Stimulated activated naive CD8-positive, alpha-beta T cell treated with anti-CD3 and anti-CD28 coated beads, Interleukin-15, amount 100 ng/mL, for 72 hours (primary cell): ENCODE measurements at places on chromosomes 2 and 18.

GRCh38 chr2:128547667-128548066 lies 229.0 kb upstream of the HS6ST1 start:
- no peak for DNase-seq

GRCh38 chr2:173750353-173750801 lies 214.8 kb downstream of the SP3 start:
- DNase-seq = no peak

DNA sequence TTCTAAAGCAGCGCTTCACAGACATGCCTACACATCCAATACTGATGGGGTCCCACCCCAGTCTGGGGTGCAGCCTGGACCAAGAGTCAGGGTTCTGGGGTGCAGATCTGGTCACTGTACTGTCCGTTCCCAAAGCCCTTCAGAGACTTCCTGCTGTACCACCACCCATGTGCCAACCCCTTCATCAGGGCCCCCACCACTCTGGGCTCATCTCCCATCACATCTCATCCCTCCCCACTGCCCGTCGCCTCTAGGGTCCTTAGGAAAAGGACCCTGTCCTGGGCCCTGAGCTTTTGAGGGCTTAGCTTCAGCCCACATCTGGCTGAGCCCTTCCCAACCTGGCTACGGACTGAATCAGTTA lies 37.9 kb upstream of the ID2 start:
- DNase-seq = no peak

DNA sequence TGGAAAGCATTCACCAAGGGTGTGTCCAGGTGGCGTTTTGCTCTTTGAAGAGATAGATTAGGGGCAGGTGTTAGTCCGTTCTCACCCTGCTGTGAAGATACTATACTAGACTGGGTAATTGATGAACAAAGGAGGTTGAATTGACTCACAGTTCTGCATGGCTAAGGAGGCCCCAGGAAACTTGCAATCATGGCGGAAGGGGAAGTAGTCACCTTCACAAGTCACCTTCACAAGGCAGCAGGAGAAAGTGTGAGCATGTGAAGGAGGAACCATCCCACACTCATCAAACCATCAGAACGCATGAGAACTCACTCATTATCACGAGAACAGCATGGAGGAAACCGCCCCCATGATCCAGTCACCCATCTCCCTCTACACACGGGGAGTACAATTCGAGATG lies 135.7 kb upstream of the NFATC1 start:
- no peak for DNase-seq

DNA sequence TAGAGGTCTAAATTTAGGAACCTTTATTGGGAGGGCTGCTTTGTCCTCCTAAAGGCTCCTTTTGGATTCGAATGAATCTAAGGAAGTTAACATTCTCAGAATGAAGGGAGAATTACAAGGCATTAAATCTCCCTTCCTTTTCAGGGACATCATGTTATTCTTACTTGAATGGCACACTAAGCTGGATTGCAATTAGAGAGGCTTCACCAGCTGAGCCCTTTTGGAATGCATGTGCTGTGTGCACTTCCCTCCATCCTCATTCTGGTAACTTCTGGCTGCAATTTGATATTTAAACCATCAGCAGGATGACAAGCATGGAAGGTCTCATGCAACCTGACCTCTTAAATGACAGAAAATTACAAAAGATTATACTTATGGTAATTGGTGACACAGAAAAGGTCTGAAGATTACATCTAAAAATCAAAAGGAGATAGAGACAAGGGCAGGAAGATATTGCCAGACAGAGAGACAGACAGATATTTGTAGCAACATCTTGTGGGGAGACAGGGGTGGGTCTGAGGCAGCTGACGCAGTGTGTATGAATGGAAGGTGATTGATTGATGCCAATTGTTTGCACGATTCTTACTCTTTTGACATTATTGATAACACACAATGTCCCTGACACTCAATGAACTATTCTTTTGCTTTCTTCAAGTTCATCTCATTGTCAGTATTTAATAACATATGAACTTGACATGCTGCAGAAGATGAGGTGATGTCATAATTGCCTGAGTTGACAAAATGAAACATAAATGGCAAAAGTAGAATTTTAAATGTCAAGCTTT lies 570.8 kb upstream of the GYPC start:
- no peak for DNase-seq

- DNase-seq = peak; percentile 36
Measured at GRCh38 chr2:241110607-241111439, 8.7 kb upstream of the MTERF4 start.

- no peak for DNase-seq
Measured at GRCh38 chr2:132703396-132703795, 33.4 kb upstream of the LYPD1 start.

- DNase-seq = no peak
Measured at GRCh38 chr2:200750323-200750910, 61.3 kb upstream of the BZW1 start.

DNA sequence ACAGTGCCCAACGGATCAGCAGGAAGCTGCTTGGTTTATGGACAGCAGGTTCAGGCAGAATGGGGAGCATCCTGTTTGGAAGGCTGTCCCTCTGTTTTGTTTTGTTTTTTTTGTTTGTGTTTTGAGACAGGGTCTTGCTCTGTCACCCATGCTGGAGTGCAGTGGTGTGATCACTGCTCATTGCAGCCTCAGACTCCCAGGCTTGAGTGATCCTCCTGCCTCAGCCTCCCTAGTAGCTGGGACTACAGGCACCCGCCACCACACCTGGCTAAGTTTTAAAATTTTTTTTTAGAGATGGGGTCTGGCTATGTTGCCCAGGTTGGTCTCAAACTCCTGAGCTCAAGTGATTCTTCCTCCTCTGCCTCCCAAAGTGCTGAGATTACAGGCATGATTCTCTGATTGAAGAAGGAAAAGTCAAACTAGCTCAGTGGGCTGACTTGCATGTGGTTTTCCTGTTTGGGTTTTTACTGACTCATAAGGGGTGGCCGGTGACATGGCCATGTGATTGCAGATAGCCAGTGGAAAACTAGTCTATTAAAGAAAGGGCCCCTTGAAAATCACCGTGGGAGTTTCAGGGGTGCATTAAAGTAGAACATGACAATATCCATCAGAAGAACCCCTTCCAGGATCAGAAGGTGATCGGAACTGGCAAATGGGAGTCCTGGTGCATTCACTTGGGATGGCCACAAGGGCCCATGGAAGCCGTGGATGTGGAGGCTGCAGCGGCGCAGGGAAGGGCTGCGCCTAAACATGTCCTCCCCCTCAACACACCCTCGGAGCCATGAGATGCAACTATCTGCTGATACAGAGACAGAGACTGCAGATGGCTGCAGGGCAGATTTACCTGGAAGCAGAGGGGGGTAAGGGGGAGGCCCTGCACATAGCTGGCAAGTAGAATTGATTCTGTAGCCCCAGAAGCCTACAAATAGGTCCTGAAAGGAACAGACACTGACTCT lies 26.5 kb downstream of the AQP12B start:
- DNase-seq = peak; percentile 37

GRCh38 chr2:96174251-96175144 lies 29.3 kb upstream of the DUSP2 start:
- DNase-seq = peak; percentile 82

- DNase-seq = no peak
Measured at GRCh38 chr2:204187229-204188083, 250.9 kb downstream of the ICOS start.

GRCh38 chr18:42094875-42095274 lies 139.8 kb downstream of the PIK3C3 start:
- no peak for DNase-seq

DNA sequence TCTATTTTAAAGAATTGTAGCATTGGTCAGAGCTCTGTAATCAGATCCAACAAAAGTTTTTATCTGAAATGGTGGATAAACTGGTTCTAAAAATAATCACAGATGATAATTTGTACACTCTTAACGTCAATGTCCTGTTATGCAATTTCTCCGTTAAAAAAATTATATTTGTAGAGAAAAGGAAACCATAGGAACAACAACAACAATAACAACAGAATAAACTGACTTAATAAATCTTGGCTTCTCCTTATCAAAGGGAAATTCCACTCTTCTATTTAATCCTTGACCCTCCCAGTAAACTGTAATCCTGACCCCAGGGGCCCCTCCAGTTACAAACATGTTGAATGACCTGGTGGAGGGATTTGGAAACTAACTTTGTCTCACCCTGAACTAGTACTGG lies 78.6 kb upstream of the ZFP36L2 start:
- DNase-seq = no peak

- no peak for DNase-seq
Measured at GRCh38 chr2:193482557-193482956, 1287.8 kb upstream of the TMEFF2 start.

GRCh38 chr2:49291619-49292018 lies 137.3 kb upstream of the FSHR start:
- DNase-seq = no peak

DNA sequence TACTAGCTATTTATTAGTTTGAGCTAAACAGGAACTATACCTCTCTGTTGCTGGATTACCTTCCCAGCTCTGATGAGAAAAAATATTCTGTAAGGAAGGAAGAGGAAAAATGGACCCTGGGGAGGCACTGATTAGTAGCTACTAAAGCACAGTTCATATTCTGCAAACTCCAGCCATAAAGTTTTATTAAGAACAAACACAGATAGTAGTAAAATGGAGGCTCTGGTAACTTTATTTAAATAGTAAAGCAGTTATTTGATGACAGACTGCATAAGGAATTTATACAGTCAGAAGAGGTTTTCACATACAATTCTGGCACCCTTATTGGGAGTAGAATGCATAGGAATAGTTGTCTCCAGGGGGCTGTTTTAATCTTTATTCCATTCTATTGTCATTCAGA lies 84.1 kb downstream of the XIRP2 start:
- no peak for DNase-seq

DNA sequence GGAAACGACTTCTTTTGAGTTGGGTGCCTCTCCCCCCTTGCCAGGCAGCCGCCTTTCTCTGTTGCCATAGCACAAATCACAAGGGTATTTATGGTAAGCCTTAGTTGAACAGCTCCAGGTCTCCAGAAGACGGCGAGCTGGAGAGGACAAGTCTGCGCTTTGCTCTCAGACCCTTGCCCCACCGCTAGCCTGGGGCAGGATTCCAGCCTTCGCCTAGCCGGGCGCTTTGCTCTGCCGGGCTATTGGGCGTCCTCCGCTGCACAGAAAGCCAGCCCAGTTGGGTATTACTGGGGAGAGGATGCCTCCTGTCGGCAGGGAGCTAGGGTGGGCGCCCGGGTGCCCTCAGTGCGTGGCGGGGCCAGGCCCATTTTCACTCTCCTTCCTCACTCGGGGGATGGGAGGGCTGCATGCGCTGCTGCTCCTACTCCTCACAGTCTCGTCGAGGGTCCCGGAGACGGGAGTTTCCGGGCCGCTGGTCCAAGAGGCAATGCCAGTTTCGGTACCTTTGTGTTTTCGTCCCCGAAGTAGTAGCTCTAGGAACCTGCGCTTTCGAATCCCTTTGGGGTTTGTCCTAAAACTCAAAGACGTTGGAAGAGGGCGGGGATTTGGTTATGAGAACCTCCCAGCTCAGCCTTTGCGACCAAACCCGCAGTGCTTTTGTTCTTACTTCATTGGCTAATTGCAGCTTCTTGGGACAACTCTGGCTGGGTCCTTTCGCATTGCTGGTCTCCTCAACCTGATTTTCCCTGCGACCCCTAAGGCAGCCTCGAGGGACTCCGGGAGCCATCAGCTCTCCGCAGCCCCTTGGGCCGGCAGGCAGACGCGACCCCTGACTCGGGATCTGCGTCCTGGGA lies 3.6 kb upstream of the DLX2 start:
- DNase-seq = peak; percentile 64

DNA sequence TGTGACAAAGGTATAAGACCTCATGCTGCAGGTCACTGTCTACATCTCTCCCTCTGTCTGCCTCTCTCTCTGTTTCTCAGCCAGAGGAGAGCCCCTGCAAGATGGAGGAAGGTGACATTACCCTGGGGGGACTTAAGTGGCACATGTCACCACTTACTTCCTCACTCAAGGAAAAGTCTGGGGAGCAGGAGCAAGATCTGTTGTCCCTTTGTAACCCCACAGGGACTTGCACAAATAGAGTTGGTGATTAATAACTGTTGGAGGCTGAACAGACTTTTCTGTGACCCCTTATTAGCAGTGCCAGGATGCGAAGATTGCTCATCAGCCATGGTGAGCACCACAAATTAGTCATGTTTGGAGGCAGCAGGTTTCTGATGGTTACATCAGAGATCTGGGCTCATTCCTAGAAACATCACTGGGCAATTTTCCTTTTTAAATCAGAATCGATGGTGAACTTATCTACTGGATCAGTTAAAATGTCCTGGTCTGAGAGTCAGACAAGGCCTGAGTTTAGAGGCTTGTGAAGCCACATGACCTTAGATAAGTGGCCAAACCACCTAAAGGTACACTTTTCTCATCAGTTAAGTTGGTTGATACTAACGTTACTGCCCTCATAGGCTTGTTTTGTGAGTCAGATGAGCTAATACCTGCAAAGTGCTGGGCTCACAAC lies 81.2 kb upstream of the LTBP1 start:
- peak; percentile 24 for DNase-seq

- DNase-seq = no peak
Measured at GRCh38 chr2:120272763-120273481, 20.3 kb downstream of the RALB start.

- no peak for DNase-seq
Measured at GRCh38 chr2:12236136-12236844, 480.4 kb upstream of the TRIB2 start.

GRCh38 chr2:111188681-111189080 lies 68.0 kb downstream of the BCL2L11 start:
- no peak for DNase-seq

DNA sequence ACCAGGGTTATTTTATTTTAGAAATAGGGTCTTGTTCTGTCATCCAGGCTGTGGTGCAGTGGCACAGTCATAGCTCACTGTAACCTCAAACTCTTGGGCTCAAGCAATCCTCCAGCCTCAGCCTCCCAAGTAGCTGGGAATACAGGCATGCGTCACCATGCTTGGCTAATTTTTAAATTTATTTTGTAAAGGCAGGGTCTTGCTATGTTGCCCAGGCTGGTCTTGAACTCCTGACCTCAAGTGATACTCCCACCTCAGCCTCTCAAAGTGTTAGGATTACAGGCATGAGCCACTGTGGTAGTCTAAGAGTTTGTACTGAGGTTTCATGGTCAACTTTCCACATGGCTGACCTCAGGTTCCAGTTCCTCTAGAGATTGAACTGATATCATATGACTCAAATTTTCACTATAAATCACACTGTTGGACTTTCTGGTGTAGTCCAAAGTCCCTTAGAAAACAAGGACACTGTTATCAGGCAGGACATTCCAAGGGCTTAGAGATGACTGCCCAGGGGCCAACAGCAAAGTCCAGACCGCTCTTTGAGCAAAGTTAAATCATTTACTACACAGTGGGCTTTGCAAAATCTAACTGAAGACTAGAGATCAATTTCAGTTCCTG lies 82.0 kb upstream of the MEX3C start:
- no peak for DNase-seq
